ENCODE measurements at places on chromosomes 7 and 10.

DNA sequence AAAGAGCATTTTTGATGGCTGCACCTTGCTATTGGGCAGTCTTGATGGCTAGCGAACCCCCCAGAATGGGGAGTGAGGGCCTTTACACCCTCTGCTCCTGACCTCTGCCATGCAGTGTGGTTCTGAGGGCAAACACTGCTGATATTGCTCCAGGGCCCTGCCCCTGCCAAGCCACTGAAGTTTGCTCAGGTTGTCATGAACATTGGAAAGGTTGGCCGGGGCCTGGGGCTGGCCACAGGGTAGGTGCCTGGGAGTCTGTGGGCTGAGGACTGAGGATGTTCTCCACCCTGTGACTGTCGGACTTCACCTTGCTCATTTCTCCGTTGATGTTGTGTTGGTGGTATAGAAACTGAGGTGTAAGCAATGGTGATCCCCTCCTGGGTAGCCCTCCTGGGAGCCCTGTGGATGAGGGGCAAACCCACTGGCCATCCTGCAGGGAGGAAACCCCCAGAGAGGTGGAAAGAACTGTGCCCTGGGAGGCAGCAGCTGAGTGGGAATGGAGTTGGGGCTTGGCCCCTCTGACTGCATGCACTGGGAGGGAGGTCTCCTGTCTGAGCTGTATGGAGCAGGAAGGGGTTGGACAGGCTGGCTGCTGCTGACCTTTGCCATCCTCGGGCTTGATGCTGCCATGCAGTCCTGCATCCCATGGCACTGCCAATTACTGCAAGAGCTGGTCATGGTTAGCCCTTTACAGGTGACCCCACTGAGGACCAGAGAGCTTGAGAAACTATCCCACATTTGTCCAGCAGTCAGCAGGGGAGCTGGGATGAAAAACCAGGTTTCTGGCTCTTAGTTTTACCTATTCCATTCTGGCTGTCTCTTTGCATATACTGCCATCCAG, 77.1 kb downstream of the SH2D4B start:
- DNase-seq, result no peak

- no peak for DNase-seq
Measured at GRCh38 chr7:50367570-50367969, 63.1 kb downstream of the IKZF1 start.

GRCh38 chr7:37916673-37917660, at the start of gene SFRP4:
SFRP4 (minus strand) TSS chr7:37916817; CDS start chr7:37916537, 280 bp downstream.
- DNase-seq, result no peak

- DNase-seq, result no peak
Measured at GRCh38 chr7:99752356-99752755, 17.4 kb upstream of the CYP3A7 start.

DNA sequence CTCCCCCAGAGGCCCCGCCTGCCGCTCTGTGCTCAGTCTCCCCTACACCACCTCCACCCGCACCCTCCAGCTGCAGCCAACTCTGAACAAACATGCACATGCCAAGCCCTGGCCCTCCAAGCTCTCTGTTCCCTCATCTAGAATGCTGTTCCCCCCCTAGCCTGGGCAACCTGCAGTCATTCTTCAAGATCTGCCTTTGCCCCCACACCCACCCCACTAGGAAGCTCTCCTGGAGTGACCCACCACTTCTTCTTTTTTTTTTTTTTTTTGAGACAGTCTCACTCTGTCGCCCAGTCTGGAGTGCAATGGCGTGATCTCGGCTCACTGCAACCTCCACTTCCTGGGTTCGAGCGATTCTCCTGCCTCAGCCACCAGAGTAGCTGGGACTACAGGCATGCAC, 13.7 kb downstream of the MYL10 start:
- DNase-seq, result no peak

DNA sequence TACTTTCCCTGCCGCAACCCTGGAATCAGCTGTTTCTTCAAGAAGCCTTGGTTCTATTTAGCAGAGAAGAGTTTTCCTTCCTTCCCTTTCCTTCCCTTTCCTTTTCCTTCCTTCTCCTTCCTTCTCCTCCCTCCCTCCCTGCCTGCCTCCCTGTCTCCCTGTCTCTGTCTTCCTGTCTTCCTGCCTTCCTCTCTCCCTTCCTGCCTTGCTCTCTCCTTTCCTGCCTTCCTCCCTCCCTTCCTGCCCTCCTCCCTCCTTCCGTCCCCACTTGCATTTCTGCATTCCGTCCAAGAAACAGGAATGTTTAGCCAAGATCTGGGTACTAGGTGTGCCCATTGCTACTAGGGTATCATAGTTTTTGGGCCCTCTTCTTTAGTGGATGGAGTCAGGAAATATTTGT, 21.9 kb downstream of the SND1 start:
- no peak for DNase-seq

DNA sequence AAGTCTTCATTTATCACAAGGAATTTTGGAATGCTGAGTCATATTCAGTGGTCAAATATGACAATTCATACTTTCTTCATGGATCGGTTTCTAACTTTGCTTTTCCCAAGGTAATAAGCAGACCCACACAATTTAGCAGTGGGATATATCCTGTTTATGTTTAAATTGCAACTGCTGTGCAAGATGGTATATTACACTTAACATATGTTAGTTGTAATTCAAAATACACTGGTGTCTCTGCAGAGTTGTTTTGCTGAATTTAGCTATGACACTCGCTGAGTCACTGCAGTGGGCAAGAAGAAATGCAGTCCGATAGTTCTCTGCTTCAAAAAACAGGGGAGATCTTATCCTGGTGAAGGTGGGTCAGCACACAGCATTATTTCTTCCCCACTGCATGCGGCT, 194.8 kb upstream of the PTN start:
- no peak for DNase-seq

- no peak for DNase-seq
Measured at GRCh38 chr10:80908611-80909010, 370.9 kb downstream of the SH2D4B start.

GRCh38 chr10:76303682-76304316, 872.4 kb downstream of the LRMDA start:
- no peak for DNase-seq

GRCh38 chr7:55154096-55154495, 135.3 kb downstream of the EGFR start:
- DNase-seq, result no peak

GRCh38 chr7:35249537-35249907, 4.4 kb downstream of the TBX20 start:
- no peak for DNase-seq

- peak; percentile 34 for DNase-seq
Measured at GRCh38 chr7:111735661-111736551, 173.6 kb upstream of the IMMP2L start.

DNA sequence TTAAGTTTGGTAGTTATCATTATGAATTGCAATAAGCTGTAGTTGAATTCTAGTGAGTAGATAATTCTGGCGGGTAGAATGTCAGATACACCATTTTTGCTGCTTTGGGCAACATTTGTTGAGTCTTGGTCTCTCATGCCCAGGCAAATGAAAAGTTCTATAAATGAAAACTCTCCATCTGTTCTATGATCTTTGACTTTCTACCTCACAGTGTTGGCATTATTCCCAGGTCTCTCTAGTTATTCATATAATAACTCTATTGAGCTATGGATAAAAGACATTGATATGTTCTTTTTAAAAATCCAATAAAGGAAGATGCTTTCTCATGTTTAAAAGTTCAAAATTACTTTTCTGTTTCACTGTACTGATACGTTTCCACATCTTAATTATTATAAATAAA, 415.3 kb upstream of the SEMA3D start:
- no peak for DNase-seq

DNA sequence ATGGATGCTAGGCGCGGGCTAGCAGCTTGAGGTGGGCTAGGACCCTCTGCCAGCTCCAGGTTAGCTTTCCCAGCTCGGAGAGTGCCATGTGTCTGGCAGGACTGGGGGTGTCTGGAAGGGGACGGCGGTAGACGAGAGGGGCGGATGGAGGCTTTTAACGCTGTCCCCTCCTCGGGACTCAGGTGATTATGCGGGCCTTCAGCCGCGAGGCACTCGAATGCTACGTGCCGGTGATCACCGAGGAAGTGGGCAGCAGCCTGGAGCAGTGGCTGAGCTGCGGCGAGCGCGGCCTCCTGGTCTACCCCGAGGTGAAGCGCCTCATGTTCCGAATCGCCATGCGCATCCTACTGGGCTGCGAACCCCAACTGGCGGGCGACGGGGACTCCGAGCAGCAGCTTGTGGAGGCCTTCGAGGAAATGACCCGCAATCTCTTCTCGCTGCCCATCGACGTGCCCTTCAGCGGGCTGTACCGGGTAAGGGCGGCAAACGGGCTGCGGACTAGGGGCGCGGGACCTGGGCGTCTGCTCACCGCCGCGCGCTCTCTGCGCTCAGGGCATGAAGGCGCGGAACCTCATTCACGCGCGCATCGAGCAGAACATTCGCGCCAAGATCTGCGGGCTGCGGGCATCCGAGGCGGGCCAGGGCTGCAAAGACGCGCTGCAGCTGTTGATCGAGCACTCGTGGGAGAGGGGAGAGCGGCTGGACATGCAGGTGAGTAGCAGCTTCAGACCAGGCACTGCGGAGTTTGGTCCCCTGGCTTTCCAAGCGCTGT, 1.1 kb downstream of the CYP26A1 start:
- DNase-seq, result no peak

DNA sequence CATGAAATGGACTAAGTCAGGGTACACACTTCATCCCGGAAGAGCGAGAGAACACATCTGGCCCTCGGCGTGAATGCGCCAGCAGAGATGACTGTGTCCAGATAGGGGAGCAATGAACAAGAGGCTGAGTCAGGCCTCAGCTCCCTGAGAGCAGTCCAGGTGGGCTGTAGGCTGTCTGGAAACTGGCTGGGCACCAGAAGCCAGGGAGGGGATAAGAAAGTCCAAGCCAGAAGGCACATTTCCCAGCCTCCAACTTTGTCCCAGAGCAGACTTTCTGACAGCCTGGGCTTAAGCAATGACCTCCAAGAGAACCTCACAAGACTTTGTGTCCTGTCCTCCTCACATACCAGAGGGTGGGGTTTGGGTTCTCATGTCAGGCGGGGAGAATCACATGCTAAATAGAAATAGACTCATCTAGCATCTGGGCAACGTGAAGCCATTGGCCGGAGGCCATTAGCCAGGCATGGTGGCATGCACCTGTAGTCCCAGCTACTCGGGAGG, 157.2 kb downstream of the ARHGAP12 start:
- no peak for DNase-seq

GRCh38 chr10:109933984-109934565, 10.8 kb upstream of the XPNPEP1 start:
- peak; percentile 67 for DNase-seq

- DNase-seq, result no peak
Measured at GRCh38 chr7:99021941-99022560, 121.9 kb downstream of the SMURF1 start.

- no peak for DNase-seq
Measured at GRCh38 chr10:75428434-75429158, 2.8 kb upstream of the LRMDA start.

DNA sequence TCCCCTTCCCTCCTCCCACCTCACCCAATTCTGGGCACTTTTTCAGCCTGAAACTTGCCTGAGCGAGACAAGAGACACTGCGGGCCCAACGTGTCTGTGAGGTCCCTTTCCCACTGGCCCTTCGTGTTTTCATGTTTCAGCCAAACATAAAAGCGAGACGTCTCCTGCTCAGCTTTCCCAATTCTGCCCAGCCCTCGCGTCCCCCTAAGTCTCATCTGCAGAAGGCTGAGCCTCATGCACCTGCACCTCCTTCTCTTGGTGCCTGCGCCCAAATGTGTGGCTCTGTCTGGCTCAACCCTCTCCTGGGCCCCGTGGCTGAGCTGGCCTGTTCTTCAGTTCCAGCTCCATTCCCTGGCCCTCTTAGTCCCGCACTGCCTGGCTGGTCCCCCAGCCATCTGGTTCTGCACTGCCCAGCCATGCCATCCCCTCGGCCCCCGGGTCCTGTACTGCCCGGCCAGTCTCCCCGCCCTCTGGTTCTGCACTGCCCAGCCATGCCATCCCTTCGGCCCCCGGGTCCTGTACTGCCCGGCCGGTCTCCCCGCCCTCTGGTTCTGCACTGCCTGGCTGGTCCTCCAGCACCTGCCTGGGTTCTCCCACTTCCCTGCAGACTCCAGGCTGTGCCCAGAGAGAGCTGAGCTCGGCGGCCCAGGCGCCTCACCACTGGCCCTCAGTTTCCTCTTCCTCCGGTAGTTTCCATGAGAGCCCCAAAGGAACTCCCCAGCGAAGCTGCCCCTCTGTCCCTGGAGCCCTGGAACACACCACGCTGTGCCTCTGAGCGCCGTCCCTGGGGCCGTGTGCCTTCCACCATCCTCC, 224.1 kb downstream of the DNAJB6 start:
- DNase-seq, result no peak

DNA sequence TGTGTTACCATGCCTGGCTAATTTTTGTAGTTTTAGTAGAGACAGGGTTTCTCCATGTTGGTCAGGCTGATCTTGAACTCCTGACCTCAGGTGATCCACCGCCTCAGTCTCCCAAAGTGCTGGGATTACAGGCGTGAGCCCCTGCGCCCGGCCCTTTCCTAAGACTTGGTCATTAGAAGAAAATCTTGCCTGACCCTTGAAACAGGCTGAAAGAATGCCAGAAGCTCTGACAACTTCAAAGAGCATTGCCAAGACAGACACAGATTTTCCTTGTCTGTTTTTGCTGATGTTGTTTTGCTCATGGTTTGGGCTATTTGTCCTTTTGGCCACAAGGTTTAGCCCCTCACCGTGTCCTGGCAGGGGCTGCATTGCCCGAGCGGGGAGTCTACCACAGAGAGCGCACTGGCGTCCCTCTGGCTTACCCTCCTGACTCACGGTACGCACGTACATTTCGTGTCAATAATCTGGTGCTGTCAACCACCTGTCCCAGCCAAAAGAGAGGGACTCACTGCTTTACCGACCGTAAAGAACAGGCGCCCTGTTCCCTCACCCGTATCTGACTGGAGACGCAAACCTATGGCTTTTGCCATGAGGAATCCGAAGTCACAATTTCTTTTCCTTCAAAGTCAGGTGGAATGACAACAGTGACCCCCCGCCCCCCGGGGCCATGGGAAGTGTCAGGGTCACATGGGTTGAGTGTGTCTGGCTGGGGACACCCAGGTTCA, 10.1 kb upstream of the INPP5A start:
- DNase-seq, result no peak

DNA sequence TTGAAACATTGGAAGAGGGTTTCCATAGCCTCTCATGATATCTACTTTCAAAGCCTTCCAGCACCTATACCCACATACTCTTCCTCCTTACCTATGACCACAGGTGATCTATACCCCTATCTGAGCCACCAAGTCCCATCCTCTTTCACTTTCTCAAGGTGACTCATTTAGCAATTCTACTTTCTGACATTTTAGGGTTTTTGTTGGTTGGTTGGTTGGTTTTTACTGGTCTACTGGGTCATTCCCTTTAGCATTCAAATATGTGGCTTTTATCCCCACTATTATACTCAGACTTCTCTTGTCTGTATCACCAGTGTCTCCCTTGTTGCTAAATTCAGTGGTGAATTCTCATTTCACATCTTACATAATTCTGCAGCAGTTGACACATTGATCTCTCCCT, 130.4 kb upstream of the STEAP4 start:
- no peak for DNase-seq

- DNase-seq, result no peak
Measured at GRCh38 chr10:88478256-88478655, 104.9 kb downstream of the RNLS start.

- DNase-seq, result no peak
Measured at GRCh38 chr10:124289851-124290795, 128.6 kb downstream of the OAT start.

Measured in central memory CD4-positive, alpha-beta T cell (primary cell).